ENCODE measurements at places on chromosomes 1 and 21. TPM values are rescaled to one million over a fixed set of nuclear protein-coding genes. Genes with fewer than 3 reads are reported as not detected.
A peak's percentile ranks its signal among the peaks of the same experiment; 100 is the strongest.

CD244 gene
- polyA plus RNA-seq: 1.1 TPM

KCNJ10 gene
- polyA plus RNA-seq: 0.53 TPM

OR6K3 gene
- not detected for polyA plus RNA-seq

NBPF15 gene
- polyA plus RNA-seq: 8.3 TPM

SGIP1 gene
- polyA plus RNA-seq: 0.58 TPM

KRTAP19-1 gene
- not detected for polyA plus RNA-seq

LEFTY1 gene
- polyA plus RNA-seq: 0.66 TPM

TLR5 gene
- polyA plus RNA-seq: 1.1 TPM

- no peaks in the 10 kb centered on the region for H3K36me3 ChIP-seq
- no peaks in the 10 kb centered on the region for H3K4me1 ChIP-seq
- H3K27ac ChIP-seq: no peak overlapping the region
- no peaks in the 10 kb centered on the region for H3K27me3 ChIP-seq
- H3K4me3 ChIP-seq: no peak overlapping the region
- DNase-seq: no peak
These were observed 37.4 kb downstream of the BTBD8 start for GRCh38 chr1:92117526-92117925.

DNA sequence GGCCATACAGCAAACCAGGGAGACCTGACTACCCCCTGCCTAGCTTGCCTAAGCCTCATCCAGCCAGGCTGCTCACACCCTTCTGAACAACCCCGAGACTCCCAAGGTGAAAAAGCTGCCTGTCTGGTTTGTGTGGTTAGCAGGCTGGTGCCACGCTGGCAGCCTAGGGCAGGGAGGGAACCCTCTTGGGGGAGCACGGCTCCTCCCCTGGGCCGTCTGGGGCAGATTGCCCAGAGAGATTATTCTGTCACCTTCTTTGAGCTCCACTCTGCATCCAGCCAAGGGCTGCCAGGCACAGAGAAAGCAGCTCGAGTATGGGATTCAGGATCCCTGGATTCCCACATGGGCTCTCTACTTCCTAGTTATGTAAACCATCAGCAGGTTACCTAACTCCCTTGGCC is 27.5 kb upstream of the TCEA3 start:
- H3K4me3 ChIP-seq: no peak overlapping the region

DNA sequence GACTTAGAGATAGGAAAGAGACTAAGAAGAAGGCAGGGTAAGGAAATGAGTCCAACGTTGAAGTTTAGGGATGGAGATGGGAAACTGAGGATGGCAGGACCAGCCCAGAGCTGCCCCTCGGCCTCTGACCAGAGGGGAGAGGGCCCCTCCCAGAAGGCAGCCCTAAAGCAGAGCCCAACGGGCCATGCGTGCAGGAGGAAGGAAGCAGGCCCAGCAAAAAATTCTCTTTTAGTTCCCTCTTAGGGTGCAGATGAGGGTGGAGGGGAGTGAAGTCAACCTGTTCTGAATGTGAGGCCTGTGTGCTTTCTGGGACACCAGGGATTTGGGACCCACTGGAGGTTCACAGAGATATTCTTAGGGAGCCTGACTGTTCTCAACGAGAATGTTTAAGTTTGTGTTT is 225.4 kb downstream of the RHOU start:
- H3K4me1 ChIP-seq: peaks cover 3% of the 10 kb centered on the region
- no peaks in the 10 kb centered on the region for H3K27me3 ChIP-seq
- no peak overlapping the region for H3K4me3 ChIP-seq

- peaks cover 7% of the 10 kb centered on the region for H3K36me3 ChIP-seq
- no peaks in the 10 kb centered on the region for H3K27me3 ChIP-seq
- no peak overlapping the region for H3K4me3 ChIP-seq
- H3K27ac ChIP-seq: no peak overlapping the region
- no peaks in the 10 kb centered on the region for H3K4me1 ChIP-seq
These were observed 21.3 kb downstream of the SYDE2 start for GRCh38 chr1:85179522-85179921.

- H3K27ac ChIP-seq: no peak overlapping the region
- no peaks in the 10 kb centered on the region for H3K4me1 ChIP-seq
- H3K4me3 ChIP-seq: no peak overlapping the region
These were observed 230.1 kb downstream of the SRGAP2C start for GRCh38 chr1:121414905-121415304.

DNA sequence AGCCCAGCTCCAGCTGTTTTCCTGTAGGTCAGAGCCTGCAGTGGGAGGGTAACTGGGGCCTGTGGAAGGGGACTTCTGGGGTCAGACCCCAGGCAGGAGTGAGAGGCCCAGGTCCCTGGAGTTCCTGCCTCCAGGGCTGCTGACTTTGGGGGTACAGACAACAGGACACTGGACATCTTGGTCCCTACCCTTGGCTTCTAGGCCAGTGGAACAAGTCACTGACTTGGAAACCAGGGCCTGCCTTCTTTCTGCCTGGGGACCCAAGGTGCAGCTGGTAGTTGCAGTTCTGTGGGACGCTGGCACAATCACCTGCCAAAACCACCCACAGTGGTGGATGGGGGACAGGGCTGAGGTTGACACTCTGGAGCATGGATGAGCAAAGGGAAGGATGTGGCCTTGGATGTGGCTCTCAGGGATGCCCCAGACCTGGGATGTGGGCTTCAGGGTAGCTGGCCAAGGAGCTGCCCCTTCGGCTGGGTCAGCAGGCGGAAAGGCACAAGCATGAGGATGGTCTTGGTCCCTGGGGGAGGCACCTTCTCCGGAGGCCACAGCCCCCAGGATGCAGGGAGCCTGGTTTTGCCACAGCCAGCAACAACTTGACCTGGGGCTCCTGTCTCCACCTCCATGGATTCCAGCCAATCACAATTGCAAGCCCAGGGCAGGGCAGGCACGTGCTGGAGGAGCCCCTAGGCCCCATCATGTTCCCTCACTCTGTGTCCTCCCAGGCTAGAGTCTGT is 5.8 kb downstream of the JMJD4 start:
- H3K27ac ChIP-seq: peak overlapping the region; percentile 87
- no peaks in the 10 kb centered on the region for H3K27me3 ChIP-seq
- DNase-seq: peak; percentile 34
- peaks cover 2% of the 10 kb centered on the region for H3K36me3 ChIP-seq
- H3K4me3 ChIP-seq: peak overlapping the region; percentile 70

GRCh38 chr21:42257091-42257765 is 38.3 kb downstream of the ABCG1 start:
- no peak overlapping the region for H3K4me3 ChIP-seq
- H3K4me1 ChIP-seq: no peaks in the 10 kb centered on the region
- no peaks in the 10 kb centered on the region for H3K36me3 ChIP-seq
- no peak for DNase-seq

GRCh38 chr1:182245040-182245439 is 146.6 kb downstream of the GLUL start:
- no peaks in the 10 kb centered on the region for H3K27me3 ChIP-seq
- DNase-seq: no peak
- H3K4me1 ChIP-seq: peaks cover 9% of the 10 kb centered on the region
- peaks cover 6% of the 10 kb centered on the region for H3K36me3 ChIP-seq
- no peak overlapping the region for H3K27ac ChIP-seq
- no peak overlapping the region for H3K4me3 ChIP-seq

DNA sequence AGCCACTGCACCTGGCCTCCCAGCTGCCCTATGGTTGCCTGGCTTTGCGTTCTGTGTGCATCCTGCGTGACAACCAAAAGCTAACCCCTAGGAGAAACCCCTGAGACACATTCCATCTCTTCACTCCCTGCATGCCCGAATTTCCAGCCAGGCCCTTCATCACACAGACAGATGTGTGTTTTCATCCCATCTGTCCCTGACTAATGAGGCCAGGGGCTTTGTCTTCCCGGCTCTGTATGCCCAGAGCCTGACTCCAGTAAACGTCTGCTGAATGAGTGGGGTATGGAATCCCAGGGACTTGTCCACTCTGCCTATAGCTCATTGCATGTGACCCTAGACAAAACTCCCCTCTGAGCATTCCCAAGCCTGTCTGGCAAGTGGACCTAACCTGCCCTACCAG is 9.6 kb downstream of the ESPN start:
- H3K4me1 ChIP-seq: peaks cover 2% of the 10 kb centered on the region
- no peak overlapping the region for H3K4me3 ChIP-seq
- no peaks in the 10 kb centered on the region for H3K36me3 ChIP-seq
- H3K27me3 ChIP-seq: no peaks in the 10 kb centered on the region

- H3K27me3 ChIP-seq: no peaks in the 10 kb centered on the region
- no peak overlapping the region for H3K27ac ChIP-seq
- no peaks in the 10 kb centered on the region for H3K36me3 ChIP-seq
- peaks cover 9% of the 10 kb centered on the region for H3K4me1 ChIP-seq
These were observed 27.4 kb downstream of the ELF3 start for GRCh38 chr1:202037706-202038296.

DNA sequence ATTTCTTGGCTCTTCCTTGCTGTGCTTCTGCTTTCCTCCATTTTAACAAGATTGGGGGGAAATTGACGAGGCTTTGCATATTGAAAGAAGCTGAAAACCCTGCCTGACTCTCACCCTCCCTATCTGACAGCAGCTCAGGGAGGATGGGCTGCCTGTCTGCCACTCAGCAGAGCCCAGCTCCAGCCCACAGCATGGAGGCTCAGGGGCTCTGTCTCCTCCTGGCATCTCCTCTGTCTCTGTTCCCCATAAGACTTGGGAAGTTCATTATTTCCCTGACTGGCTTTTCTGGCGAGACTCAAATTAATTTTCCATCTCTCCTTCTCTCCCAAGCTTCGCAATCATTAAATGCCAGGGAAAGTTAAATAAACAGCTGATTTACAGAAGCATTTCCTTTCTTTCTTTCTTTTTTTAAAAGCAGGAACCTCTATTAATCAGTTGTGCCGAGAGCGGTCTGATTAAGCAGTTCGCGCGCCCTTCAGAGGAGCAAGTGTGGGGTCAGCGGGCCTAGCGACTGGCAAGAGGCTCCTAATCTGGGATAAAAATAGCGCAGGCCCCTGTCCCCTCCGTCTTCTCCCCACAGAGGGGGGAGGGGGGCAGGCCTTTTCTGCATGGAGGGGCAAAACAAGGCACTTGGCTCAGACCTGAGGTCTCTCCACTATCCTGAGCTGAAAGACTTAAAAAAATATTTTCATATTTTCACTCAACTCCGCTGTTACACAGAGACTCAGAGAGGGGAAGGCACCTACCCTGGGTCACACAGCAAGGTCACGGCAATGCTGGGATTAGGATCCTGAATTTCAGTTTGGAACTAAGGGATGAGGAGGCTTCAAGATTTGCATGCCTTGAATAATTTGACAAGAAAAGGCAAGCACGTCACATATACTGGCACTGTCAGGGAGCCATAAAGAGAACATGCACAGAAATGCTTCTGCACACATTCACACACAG is 170.4 kb downstream of the ACTL8 start:
- H3K4me1 ChIP-seq: no peaks in the 10 kb centered on the region
- no peak for DNase-seq
- no peak overlapping the region for H3K27ac ChIP-seq
- H3K4me3 ChIP-seq: no peak overlapping the region

GRCh38 chr1:159985473-159985872 is 31.4 kb upstream of the SLAMF9 start:
- DNase-seq: no peak
- H3K27me3 ChIP-seq: no peaks in the 10 kb centered on the region
- H3K36me3 ChIP-seq: no peaks in the 10 kb centered on the region

GRCh38 chr1:30381266-30381665 is 342.1 kb downstream of the MATN1 start:
- H3K27ac ChIP-seq: no peak overlapping the region
- no peak for DNase-seq
- H3K4me1 ChIP-seq: peaks cover 1% of the 10 kb centered on the region
- no peak overlapping the region for H3K4me3 ChIP-seq
- H3K27me3 ChIP-seq: no peaks in the 10 kb centered on the region
- no peaks in the 10 kb centered on the region for H3K36me3 ChIP-seq

- peak overlapping the region; percentile 75 for H3K4me3 ChIP-seq
- H3K4me1 ChIP-seq: peaks cover 59% of the 10 kb centered on the region
- no peaks in the 10 kb centered on the region for H3K27me3 ChIP-seq
These were observed 775 bp upstream of the TMEM63A start for GRCh38 chr1:225882694-225883615.

GRCh38 chr1:109790735-109791494 is 27.2 kb upstream of the EPS8L3 start:
- H3K36me3 ChIP-seq: no peaks in the 10 kb centered on the region
- DNase-seq: no peak

DNA sequence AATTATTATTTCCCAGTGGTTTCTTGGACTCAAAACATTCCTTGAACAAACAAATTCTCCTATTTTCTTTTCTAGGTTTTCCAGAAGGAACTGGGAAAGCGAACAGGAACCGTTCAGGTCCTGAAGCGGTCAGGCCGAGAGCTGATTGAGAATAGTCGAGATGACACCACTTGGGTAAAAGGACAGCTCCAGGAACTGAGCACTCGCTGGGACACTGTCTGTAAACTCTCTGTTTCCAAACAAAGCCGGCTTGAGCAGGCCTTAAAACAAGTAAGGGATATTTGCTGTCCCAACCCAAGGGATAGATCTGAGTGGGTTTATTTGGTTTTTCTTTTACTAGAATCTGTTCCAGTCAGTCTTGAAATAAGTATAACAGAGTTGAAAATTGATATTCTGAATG is 39.4 kb upstream of the BMP8A start:
- H3K36me3 ChIP-seq: peaks cover 8% of the 10 kb centered on the region
- H3K27me3 ChIP-seq: no peaks in the 10 kb centered on the region
- no peak for DNase-seq
- H3K4me3 ChIP-seq: no peak overlapping the region
- H3K27ac ChIP-seq: peak overlapping the region; percentile 87
- H3K4me1 ChIP-seq: peaks cover 10% of the 10 kb centered on the region

DNA sequence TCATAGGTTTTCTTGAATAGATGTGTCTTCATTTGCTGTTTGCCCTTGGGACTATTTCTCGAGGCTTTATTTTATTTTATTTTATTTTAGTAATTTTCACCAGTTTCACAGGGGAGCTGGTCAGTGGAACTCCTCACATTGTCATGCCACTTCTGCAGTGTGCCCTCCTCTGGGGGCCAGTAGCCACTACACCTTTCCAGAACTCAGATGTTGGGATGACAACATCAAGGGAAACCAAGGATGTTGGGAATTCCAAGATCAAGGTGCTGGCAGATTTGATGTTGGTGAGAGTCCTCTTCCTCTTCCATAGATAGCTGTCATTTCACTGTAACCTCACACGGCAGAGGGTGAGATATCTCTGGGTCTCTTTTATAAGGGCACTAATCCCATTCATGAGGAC is 35.5 kb downstream of the SLC26A9 start:
- no peak overlapping the region for H3K27ac ChIP-seq
- H3K4me3 ChIP-seq: no peak overlapping the region

DNA sequence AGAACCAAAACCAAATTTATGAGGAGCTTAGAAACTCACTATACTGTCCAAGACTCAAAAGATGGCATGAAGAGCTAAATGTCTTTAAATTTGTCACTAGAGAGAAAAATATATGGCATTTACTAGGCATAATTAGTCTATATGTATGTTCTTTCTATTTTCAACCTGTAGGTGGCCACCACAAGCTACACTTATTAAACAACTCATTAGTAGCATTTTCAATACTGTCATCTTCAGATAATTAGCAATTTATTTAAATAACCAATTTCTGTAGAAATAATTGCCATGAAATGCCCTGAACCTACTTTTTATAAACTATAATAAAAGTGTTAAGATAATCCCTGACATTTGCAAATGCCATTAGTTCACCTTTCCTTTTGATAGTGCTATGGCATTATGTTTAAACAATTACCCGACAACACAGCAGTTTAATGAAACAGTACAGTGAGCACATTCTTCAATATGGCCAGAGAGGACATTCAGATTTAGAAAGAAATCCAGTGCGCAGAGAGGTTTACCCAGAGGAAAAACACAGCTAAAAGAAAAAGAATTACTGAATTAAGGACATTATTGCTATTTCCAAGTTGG is 522.5 kb downstream of the PTBP2 start:
- no peak for DNase-seq
- H3K4me1 ChIP-seq: no peaks in the 10 kb centered on the region
- no peaks in the 10 kb centered on the region for H3K36me3 ChIP-seq
- H3K27ac ChIP-seq: no peak overlapping the region

Measured in liver (tissue), 10 donors.